ENCODE measurements at places on chromosomes 3 and 15. TPM values are rescaled to one million over a fixed set of nuclear protein-coding genes. Genes with fewer than 3 reads are reported as not detected.
A peak's percentile ranks its signal among the peaks of the same experiment; 100 is the strongest.

Gene CMTM8
- 0.41 TPM for total RNA-seq

Gene SAMD7
- not detected for total RNA-seq

Gene FSIP1
- total RNA-seq, result 17.5 TPM

Gene TMEM158
- 19.6 TPM for total RNA-seq

Gene SNX22
- 7.7 TPM for total RNA-seq

Gene FBXO40
- not detected for total RNA-seq

DNA sequence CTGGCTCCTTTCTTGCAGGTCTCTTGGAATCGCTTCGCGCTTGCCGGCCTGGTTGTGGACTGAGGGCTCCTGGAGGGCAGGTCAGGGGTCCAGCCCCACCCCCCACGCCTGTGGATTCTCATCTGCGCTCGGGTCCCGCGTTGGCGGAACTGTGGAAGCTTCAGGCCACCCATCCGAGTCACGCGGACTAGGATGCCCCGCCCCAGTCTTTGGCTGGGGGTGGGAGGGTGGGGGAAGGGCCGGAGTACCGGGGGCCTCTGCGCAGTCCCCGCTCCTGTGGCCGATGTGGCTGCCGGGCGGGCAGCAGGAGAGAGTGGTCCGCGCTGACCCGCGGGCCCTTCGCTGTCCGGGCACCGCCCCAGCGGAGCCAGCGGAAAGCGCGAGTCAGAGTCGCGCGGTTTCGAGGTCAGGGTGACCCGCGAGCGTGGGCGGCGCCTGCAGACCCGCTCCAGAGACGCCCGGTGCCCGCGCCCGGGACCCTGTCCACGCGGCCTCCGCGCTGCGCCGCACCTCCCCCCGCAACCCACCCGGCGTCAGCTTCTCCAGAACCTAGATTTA, 114.2 kb downstream of the KLF13 start:
- DNase-seq, result peak; percentile 58

DNA sequence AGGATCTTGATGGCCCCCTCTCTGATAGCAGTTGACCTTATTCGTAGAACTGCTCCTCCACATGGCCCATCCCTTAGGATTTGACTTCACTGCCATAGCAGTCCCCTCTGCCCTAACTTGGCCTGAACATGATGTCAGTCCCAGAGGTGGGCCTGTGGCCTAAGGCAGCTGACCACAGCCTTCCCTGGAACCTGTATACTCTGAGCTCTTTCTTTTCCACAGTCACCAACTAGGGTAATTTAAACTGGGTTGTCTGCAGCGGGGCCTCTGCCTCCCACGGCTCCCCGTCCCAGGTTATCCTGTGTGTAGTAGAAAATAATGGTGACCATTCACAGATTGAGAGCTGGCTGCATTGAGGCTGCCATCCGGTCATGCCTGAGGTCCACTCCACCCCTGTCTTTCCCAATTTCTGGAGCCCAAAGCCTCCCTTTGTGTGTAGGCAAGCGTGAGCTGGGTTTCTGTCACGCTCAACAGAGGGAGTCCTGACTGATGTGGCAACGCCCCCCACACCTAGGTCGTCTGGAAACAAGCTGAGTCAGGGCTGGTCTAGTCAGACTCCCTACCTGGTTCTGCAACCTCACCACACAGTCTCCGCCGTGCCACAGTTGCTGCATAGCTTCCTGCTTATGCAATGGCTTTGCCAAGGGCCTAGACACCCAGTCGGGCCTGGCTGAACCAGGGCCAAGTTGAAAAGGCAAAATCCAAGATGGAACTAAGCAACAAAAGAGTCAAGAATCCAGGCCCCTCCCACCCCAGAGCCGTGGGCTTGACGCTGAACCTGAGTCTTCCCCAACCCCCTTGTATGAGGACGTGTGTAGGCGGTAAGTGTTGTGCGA, 284.5 kb downstream of the XXYLT1 start:
- no peak for DNase-seq

DNA sequence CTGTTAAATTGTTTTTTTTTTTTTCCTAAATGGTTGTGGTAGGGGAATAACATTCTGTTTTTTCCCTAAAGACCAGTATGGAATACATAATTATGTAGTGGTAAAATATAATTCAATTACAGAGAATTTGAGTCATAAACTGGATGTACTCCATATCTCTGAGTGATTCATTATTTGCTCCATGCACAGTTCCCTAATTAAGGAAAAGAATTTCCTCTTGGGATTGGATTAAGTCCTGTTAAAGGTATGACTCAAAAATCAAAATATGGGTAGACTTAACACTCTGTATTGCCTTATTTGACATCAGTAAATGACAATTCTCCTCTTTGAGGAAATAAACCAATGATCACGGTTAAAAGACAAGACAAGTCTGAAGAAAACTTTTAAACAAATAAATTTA, 78.0 kb upstream of the KCNH8 start:
- DNase-seq, result no peak

DNA sequence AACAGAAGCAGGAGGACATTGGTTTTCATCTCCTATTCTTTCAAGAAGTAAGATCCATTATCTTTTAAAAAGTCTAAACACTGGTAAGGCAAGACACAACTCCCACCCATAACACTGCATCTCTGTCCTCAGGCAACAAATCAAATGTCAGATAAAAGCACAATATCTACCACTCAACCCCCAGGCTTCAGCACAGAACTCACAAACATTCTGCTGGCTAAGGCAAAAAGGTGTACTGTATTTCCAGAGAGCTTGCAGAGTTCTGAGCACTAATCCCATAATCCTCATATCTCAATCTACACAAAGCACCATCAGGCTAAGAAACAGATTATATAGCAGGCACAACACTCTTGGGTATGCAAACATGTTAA, 20.9 kb downstream of the RAF1 start:
- DNase-seq, result no peak

DNA sequence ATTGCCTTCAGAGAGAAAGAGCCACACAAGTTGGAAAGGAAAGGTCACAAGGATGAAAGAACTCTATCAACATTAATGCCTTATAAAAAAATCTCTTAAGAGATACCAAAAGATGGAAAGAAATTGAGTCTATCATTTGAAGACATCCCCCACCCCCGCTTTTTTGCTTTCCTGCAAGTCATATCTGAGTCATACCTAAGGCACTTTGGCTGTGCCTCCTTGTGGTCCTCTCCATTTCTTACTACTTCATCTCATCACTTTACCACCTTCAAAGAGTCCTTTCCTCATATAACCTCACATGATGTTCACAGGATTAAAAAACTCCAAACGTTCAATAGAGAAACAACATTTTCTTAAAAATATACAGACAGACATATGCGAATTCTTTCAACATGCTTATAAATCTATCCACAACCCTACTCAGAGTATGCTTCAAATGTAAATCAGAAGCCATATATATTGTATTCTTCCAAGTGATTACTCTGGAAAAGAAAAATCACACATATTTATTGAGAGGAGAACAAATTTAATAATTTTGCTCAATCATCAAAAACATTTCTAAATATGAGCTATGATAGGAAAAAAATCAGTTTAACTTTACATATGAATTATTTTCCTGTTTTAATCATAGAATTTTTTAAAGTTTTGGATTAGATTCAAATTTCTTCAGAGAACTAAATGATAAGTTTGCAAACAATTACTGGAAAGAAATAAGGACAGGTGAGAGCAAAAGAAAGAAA, 1003.9 kb upstream of the CFAP20DC start:
- no peak for DNase-seq

- no peak for DNase-seq
These were observed 67.5 kb upstream of the PRR23C start for GRCh38 chr3:139112230-139112558.

DNA sequence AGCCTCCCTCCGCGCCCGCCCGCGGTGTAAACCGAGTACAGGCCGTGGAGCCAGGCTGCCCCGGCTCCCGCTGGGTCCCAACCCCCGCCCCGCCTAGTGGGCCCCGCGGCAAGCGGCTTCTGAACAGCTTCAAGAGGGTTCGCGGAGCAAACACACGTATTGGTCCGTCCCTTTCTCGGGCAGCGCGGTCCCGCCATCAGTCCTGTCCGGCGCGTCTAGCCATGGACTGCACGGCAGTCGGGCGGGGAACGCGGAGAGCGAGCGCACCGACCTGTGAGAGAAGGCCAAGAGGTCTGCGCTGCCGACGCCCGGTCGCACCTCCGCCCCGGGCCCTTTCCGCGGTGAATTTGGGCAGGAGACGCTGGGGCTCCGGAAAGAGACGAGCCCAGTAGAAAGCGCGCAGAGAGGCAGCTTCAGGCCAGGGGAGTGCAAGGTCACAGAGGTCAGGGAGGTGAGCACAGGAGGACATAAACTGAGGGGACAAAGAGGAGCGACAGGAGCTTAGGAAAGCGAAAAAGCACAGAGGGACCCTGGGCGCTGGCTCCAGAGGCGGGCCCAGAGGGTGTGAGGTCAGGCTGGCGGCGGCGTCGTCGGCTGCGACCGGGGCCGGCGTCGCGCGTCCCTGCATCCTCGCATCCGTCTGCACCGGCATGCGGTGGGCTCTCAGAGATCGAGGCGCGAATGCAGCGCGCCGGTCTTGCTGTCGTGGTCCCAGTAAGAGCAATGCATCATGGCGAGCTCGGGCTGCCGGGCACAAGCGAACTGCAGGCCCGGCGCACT, 1.8 kb downstream of the FOXL2 start:
- DNase-seq, result no peak

DNA sequence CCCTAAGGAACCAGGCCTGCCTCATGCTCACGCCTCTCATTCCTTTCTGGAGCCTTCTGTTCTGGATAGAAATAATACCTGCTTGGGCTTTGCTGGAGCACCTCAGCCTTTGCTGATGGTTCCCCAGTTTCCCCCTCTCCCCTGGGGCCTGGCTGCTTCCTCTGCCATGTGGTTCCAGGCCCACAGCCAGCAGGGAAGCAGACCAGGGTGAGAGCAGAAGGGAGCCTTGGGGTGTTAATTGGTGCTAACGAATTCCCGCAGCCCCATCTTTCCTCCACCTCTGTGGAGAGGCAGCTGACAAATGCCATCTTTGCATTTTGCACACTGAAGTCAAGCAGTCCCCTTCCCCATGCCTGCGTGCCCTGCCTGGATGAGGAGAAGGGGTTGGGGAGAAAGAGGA, 13.1 kb upstream of the CORO2B start:
- DNase-seq, result no peak

All from frontal cortex (tissue), 4 donors.